SK-N-SH (cell line): ENCODE measurements at places on chromosomes 2 and 18.

- no peak for DNase-seq
These were observed 111.0 kb downstream of the TLK1 start for GRCh38 chr2:171049691-171050090.

- DNase-seq = no peak
These were observed 2.5 kb upstream of the FAP start for GRCh38 chr2:162245781-162246180.

DNA sequence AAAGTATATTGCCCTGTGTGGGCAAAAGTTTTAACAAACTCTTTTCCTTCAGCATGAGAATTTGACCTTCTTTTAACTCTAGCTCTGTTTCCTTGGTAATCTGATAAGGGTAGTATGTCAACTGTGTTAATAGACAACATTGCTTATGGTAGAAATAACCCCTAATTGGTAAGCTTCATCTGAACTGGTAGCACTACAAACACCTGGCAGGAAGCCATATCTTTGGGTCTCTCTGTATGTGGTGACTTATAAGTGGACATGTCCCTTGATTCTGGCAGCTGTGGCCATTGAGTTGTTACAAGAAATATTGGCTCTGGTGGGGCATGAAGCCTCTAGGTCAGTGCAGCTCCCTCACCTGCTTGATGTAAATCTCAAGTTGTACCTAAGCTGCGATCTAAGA lies 46.9 kb downstream of the MBD5 start:
- no peak for DNase-seq

- DNase-seq = no peak
These were observed 219.2 kb downstream of the ZNF516 start for GRCh38 chr18:76275727-76276313.

GRCh38 chr2:22719396-22719795 lies 665.6 kb upstream of the KLHL29 start:
- no peak for DNase-seq

DNA sequence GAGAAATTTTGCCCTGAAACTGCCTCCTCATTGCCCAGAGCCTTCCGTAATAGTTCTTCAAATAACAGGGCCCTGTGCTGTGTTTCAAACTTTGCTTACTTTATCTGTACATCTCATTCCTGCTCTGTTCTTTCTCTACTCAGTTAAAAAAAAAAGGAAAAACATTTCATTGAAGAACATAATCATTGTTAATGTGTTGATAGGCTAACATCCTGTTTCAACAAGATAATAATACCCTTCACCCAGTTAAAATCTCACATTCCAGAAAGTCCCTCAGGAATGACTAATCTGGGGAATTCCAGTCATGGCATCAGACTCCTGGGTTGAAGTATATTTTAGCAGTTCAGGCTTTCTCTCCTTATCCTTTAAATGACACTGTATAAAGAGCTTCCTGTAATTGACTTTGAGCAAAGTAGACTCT lies 45.6 kb upstream of the ITGAV start:
- DNase-seq = no peak

DNA sequence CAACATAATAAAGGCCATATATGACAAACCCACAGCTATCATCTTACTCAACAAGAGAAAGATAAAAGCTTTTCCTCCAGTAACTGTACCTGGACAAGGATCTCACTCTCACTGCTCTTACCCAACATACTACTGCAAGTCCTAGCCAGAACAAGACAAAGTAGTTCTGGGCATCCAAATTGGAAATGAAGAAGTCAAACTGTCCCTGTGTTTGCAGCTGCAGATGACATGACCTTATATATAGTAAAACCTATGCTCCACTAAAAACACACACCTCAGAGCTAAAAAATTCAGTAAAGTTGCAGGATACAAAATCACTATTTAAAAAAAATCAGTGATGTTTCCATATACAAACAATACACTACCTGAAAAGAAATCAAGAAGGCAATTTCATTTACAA lies 32.2 kb downstream of the USP34 start:
- no peak for DNase-seq

- DNase-seq = no peak
These were observed 258.9 kb downstream of the NAPG start for GRCh38 chr18:10784596-10785202.

GRCh38 chr2:209713219-209713618 lies 58.4 kb upstream of the UNC80 start:
- DNase-seq = no peak

- DNase-seq = no peak
These were observed 111.6 kb downstream of the DTNA start for GRCh38 chr18:34821669-34822210.

DNA sequence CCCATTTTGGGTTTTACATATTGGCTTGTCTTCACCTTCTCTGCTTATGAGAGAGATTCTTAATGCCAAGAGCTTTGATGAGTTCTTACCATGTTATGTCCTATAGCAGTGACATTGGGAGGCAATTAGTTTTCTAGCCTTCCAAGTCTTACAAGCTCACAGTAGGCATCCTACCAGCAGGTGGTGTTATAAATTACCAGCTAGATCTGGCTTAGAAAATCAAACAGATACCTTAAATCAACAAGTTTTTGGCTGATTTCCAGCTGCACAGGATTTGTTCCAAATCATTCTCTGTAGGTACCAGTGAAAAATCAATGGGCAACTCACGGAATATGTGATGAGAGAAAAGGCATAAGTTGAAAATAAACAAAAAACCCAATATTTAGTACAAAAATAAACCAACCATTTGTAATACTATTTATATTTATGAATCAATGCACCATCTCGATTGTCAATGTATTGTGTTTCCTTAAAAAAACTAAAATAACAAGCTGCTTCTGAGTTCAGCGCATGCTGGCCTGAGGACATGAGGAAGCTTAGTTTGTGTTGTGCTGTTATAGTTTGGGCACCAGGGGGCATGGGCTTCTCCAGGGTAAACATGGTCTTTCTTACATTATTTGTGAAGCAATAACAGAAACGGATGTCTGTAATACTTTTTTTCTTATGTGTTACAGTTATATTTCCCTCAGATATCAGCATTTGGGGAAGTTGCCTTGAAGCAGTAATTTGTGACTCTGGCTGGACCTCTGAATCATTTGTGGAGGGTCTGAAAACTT lies 34.1 kb upstream of the NXPH2 start:
- no peak for DNase-seq

- no peak for DNase-seq
These were observed 601.1 kb upstream of the NRXN1 start for GRCh38 chr2:51633073-51633472.

DNA sequence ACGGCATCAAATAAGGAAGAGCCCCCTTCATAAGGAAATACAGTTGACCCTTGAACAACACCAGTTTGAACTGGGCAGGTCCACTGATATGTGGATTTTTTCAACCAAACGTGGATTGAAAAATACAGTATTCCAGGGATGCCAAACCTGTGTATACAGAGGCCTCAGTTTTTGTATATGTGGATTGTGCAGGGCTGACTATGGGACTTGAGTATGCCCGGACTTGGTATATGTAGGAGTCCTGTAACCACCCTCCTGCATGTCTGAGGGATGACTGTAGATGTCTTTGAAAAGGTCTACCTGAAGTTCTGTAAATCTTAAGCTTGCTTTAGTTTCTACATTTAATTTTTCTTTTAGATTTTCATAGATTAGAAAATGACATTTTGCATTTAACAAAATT lies 50.0 kb downstream of the EML4 start:
- DNase-seq = no peak

- peak; percentile 69 for DNase-seq
These were observed 995 bp downstream of the TMEM127 start for GRCh38 chr2:96264656-96265348.

GRCh38 chr2:60366135-60366712 lies 187.2 kb downstream of the BCL11A start:
- no peak for DNase-seq

- DNase-seq = peak; percentile 47
These were observed 54.8 kb downstream of the ZNF407 start for GRCh38 chr18:74652392-74652988.

DNA sequence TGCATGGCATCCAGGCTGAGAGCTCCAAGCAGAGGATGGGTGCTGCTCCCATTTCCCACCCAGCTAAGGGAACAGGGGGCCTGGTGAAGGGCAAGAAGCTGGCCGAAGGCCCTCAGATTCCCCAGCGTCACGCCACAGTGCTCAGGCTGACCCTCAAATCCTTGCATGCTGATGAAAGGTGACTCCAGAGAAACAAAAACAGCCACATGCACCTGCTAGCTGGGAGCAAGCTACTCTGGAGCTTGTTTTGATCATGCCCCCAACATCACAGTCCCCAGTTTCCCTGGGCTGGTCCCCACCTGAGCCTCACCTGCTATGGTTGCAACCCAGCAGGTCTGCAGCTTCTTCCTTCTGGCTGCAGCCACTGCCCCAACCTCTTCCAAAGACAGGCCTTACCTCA lies 13.3 kb downstream of the RAB11FIP5 start:
- DNase-seq = no peak

DNA sequence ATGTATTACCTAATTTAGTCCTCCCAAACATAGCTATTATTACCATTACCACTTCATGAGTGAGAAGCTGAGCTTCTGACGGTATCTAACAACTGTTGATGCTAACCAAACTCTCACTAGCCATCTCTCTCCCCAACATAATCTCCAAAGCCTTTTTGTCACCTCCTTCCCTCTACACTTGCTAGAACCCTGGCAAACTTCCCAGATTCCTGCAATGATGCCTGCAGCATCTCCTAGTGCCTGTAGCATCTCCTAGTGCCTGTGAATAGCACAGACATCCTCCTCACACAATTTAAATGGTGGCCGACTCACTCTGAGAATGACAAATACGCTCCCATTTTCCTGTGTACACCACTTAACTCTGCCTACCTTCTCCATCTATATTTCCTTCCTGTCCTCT lies 126.7 kb downstream of the STK39 start:
- DNase-seq = no peak

GRCh38 chr2:205501826-205502225 lies 180.5 kb upstream of the NRP2 start:
- no peak for DNase-seq

- DNase-seq = no peak
These were observed 186.0 kb downstream of the GULP1 start for GRCh38 chr2:188477564-188478103.

DNA sequence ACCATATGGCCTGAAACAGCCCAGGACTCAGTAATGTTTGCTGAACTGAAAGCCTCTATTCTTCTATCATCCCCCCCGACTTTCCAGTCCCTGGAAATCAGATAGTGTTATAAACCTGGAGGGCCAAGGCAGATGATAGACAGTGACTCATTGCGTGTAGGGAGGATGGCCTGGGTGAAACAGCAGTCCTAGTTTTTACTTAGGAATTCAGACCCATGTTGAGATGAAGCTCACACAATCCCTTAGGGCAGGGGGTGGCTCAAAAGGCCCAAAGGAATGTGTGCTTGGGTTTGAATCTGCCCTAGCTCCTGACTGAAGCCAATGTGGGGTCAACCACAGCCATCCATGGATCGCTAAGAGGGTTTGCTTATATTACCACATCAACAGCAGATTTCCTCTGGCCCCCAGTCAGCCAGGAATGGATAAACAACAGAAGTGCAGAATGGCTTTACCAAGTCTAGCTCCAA lies 43.9 kb upstream of the STPG4 start:
- DNase-seq = no peak

DNA sequence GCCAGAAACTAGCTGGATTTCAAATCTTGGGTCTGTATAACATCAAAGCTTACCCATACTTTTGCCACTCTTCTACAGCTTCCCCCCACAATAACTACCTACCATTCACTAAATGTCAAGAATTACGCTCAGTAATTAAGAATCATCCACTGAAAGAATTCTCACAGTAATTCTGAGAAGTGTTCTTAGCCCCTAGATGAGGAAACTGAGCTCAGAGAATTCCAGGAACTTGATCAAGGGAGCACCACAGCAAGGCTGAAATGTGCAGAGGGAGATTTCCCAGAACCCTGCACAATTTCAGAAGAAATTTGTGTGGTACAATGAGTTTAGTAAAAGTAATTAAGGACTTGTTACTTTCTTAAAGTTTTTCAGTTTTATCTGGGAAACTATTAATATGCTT lies 194.5 kb upstream of the STK17B start:
- DNase-seq = no peak

DNA sequence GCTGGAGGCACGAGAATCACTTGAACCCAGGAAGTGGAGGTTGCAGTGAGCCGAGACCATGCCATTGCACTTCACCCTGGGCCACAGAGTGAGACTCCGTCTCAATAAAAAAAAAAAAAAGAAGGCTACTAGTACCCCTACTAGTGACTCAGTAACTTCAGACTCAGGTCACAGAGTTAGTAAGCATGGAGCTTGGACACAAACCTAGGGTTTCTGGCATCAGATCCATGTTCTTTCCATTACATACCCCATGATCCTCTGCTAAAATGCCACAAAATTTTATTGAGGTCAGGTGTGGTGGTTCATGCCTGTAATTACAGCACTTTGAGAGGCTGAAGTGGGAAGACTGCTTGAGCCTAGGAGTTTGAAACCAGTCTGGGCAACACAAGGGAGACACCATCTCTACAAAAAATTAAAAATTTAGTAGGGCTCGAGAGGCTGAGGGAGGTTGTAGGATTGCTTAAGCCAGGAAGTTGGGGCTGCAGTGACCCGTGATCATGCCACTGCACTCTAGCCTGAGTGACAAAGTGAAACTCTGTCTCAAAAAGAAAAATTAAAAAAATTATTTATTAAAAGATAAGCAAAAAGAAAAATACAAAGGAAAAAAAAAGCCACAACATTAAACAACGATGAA lies 45.1 kb downstream of the DHX57 start:
- DNase-seq = no peak

- no peak for DNase-seq
These were observed 76.5 kb upstream of the DLX2 start for GRCh38 chr2:172179045-172179701.

GRCh38 chr2:227696990-227697679 lies 20.7 kb downstream of the SLC19A3 start:
- no peak for DNase-seq

DNA sequence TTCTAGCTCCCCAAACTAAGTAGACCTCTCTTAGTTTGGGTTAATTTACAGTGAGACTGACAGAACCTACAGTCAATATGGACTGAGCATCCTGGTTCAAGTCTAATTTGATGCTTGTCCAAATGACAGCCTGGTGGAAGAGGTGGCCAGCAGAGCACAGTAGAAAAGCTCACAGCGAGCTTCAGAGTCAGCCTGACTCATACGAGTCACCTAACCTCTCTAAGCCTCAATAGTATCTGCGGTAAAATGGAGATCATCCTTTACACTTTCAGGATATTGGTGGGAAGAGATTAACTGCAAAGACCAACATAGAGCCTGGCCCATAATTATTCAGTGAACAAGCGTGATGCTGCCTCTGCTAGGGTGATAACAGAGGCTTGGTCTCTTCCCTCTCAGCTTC lies 54.5 kb downstream of the DOCK10 start:
- DNase-seq = no peak

DNA sequence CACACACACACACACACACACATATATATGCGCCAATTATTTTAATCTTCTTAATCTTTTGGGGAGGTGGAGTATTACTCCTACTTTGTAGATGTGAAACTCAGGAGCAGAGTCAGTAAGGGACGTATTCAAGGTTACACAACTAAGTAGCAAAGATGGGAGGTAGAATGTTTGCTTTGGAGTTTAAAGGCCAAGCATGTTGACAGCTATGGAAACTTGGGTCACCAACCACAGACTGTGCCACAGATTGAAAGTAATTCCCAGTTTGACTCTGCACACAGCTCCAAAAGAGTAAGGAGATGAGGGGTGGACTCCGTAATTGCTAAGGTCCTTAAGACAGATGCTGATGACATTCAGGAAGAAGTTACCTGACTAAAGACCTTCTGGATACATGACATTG lies 124.8 kb upstream of the ITGB6 start:
- DNase-seq = no peak

GRCh38 chr2:25251422-25252273 lies 83.3 kb upstream of the POMC start:
- DNase-seq = peak; percentile 84

- DNase-seq = no peak
These were observed 45.2 kb upstream of the SCG2 start for GRCh38 chr2:223647258-223647952.
